ENCODE measurements at places on chromosomes 3 and 15.
A peak's percentile ranks its signal among the peaks of the same experiment; 100 is the strongest.

DNA sequence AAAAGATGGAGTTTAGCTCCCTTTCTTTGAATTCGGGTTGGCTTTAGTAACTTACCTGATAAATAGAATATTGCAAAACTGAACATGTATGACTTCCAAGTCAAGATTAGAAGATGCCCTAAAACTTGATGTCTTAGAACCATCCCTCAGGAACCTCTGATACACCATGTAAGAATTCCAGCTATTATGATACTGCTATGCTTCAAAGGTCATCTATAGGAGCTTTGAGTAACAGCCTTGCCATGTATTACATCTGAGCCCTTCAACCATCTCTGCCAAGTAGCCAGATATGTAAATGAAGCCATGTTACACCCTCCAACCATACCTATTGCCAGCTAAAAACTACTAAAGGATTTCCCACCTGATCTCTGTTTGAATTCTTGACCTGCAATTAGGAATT lies 854.2 kb downstream of the SI start:
- H3K27me3 ChIP-seq = no peaks in the 10 kb centered on the region
- H3K27ac ChIP-seq = no peak overlapping the region
- H3K4me3 ChIP-seq = no peak overlapping the region
- no peaks in the 10 kb centered on the region for H3K4me1 ChIP-seq
- H3K36me3 ChIP-seq = no peaks in the 10 kb centered on the region
- DNase-seq = no peak

GRCh38 chr3:145266368-145266767 lies 894.6 kb downstream of the PLOD2 start:
- no peaks in the 10 kb centered on the region for H3K36me3 ChIP-seq
- no peak for DNase-seq
- no peak overlapping the region for H3K27ac ChIP-seq
- H3K27me3 ChIP-seq = no peaks in the 10 kb centered on the region
- H3K4me3 ChIP-seq = no peak overlapping the region

- no peak overlapping the region for H3K27ac ChIP-seq
- H3K4me1 ChIP-seq = no peaks in the 10 kb centered on the region
- no peak overlapping the region for H3K4me3 ChIP-seq
- H3K36me3 ChIP-seq = no peaks in the 10 kb centered on the region
- no peaks in the 10 kb centered on the region for H3K27me3 ChIP-seq
Measured at GRCh38 chr3:145628211-145628610, 532.8 kb downstream of the PLOD2 start.

DNA sequence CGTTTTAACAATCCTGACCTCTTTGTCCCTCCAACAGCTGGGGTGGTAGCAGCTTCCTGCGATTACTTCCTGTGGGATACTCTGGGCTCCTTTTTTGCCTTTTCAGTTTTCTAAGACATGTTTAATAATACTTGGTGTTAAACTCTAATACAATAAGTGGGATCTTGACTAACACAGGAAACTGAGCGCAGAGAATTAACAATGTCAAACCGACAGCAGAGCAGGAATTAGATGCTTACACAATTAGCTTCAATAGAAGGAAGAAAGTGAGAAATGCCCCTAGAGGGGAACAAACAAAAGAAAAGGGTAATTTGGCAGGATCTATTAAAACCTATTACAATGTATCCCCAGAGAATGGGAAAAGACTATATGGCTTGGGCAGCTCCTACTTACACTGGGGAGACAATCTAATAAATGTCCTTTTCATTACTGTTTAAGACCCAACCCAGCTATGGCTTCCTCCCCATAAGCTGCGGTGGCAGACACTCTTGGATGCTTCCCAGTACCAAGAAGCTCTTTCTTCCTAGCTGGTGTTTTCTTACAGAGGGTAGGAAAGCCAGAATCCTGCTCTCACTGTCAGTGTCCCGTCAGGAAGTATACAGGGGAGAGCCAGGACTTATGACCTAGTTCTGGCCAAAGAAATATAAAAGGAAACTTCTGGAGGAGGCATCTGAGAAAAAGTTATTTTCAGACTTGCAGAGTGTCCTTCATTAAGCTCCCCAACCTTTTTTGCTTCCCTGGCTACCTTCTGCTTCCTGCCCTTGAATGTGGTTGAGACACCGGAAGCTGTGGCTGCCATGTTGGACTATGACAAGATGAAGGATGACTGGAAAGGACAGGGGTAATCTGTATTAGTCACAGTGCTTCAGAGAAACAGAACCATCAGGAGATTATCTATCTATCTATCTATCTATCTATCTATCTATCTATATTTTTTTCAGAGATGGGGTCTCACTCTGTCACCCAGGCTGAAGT lies 194.1 kb upstream of the KBTBD8 start:
- no peak for DNase-seq
- no peak overlapping the region for H3K27ac ChIP-seq
- H3K36me3 ChIP-seq = no peaks in the 10 kb centered on the region
- peaks cover 3% of the 10 kb centered on the region for H3K4me1 ChIP-seq

GRCh38 chr15:67521783-67522568 lies 1.0 kb downstream of the C15orf61 start:
- H3K36me3 ChIP-seq = no peaks in the 10 kb centered on the region
- peak overlapping the region; percentile 89 for H3K4me3 ChIP-seq
- peak overlapping the region; percentile 86 for H3K27ac ChIP-seq
- H3K4me1 ChIP-seq = peaks cover 7% of the 10 kb centered on the region

- H3K4me1 ChIP-seq = no peaks in the 10 kb centered on the region
- no peak overlapping the region for H3K4me3 ChIP-seq
- H3K27me3 ChIP-seq = no peaks in the 10 kb centered on the region
- no peak for DNase-seq
- no peak overlapping the region for H3K27ac ChIP-seq
Measured at GRCh38 chr15:64455961-64456371, 4.4 kb upstream of the ZNF609 start.

- peaks cover 3% of the 10 kb centered on the region for H3K4me1 ChIP-seq
- H3K4me3 ChIP-seq = no peak overlapping the region
- H3K36me3 ChIP-seq = no peaks in the 10 kb centered on the region
- no peaks in the 10 kb centered on the region for H3K27me3 ChIP-seq
Measured at GRCh38 chr3:43371494-43371893, 85.2 kb downstream of the SNRK start.

DNA sequence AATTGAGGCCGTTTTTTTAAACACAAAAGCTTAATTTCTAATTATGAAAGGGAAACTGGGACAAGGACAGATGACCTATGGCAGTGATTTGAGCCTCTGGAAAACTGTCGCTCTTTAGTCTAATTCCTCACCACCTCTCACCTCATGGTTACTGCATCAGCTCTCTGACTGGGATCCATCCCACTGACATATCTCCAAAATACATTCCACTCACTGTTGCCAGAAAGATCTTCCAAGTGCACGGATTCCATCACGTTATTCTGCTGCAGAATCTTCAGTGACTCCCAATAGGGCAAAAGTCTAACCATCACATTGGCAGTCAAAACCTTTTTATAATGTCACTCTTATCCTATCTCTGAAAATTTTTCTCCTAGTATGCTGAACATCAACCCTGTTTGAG lies 132.3 kb upstream of the MB21D2 start:
- H3K36me3 ChIP-seq = no peaks in the 10 kb centered on the region
- H3K4me3 ChIP-seq = no peak overlapping the region
- no peaks in the 10 kb centered on the region for H3K4me1 ChIP-seq
- DNase-seq = no peak

- no peak overlapping the region for H3K27ac ChIP-seq
- DNase-seq = no peak
- H3K36me3 ChIP-seq = peaks cover 9% of the 10 kb centered on the region
Measured at GRCh38 chr15:78879517-78880241, 7.0 kb downstream of the MORF4L1 start.

DNA sequence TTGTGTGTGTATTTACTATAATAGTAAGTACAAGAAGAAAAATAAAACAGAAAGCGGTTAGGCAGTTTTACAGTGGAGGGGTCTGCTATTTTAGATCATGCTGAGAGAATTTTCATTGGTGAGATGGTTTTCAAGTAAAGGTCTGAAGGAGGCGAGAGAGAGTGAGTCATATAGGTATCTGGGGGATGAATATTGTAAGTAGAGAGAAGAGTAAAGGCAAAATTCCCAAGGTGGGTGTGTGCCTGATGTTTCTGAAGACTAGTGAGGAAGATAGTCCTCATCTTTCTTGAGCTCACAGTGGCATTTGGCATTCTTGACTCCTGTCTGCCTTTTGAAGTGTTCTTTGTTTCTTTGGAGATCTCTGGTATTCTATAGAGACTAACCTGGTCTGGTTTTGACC lies 38.6 kb downstream of the CRYBG3 start:
- H3K36me3 ChIP-seq = no peaks in the 10 kb centered on the region
- no peak overlapping the region for H3K27ac ChIP-seq
- no peak overlapping the region for H3K4me3 ChIP-seq

- H3K4me3 ChIP-seq = no peak overlapping the region
- no peak overlapping the region for H3K27ac ChIP-seq
- no peaks in the 10 kb centered on the region for H3K27me3 ChIP-seq
Measured at GRCh38 chr15:64068133-64068532, 21.8 kb upstream of the DAPK2 start.

DNA sequence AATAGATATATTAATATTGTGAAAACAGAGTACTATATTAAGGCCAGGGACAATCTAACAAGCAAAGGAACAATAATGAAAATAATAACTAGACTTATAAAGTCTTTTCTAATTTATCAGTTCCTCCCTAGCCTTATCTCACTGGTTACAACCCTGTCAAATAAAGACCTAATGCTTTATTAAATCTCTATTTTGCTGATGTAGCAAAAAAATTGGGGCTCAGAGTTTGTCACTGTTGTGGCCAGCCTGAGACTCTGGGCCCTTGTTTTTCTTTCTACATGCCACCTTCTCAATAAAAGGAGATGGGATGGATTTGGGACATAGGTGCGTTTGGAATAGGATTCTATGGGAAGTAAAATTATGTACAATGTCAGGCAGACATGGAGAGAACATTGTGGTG lies 937.0 kb downstream of the IGSF11 start:
- H3K4me3 ChIP-seq = no peak overlapping the region
- H3K27ac ChIP-seq = no peak overlapping the region
- H3K27me3 ChIP-seq = no peaks in the 10 kb centered on the region
- DNase-seq = no peak
- H3K4me1 ChIP-seq = no peaks in the 10 kb centered on the region

DNA sequence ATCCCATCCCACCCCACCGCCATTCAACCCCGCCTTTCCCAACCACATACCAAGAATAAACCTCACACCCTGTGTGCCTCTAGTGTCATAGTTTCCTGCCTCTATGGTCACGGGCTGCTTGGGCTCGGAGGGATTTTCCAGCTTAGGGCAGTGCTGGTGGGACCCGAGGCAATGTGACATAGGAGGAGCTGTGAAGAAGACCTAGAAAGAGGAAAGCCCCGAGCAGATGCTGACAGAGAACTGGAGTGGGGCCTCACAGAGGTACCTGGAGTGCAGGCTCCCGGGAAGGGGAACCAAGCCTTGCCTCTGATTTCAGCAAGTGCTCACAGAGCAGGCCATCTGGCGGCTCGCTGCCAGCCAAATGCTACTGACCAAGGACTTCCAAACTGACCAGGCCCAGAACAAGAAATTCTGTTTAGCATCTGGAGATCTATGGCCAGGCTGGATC lies 27.5 kb downstream of the BHLHE40 start:
- H3K4me3 ChIP-seq = no peak overlapping the region
- peak; percentile 31 for DNase-seq
- H3K27ac ChIP-seq = peak overlapping the region; percentile 52
- H3K36me3 ChIP-seq = no peaks in the 10 kb centered on the region
- no peaks in the 10 kb centered on the region for H3K27me3 ChIP-seq
- peaks cover 4% of the 10 kb centered on the region for H3K4me1 ChIP-seq

DNA sequence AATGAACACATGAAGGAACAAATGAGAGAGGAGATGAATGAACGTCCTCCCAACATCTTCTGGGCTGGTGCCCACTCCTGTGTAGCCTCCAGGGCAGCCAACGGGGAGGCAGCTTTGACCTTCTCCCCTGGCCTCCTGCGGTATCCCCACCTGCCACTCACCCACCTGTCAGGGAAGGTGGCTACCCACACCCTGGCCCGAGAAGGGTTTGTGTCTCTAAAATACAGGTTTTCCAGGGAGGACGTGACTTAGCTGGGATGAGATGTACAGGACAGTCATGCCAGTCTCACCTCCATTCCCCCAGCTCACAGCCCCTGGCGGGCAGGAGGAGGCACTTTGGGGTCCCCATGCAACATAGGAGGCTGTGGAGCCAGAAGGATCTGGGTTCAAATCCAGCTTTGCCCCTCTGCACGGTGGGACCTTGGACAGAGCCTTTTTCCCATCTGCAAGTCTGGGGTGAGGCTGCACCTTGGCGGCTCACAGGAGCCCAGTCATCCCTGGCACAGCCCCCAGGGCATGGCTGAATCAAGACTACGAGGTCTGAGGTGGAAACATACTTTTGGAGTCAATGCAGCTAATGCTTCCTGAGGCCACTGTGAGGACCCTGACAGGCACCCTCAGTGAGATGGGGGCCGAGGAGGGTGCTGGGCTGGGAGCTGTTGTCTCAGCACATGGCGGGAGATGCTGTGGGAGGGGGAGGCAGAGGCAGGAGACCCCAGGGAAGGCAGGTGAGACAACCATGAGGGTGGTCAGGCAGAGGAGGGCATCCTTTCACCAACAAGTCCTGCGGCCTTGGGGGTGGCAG lies 11.1 kb upstream of the PLXND1 start:
- H3K4me3 ChIP-seq = no peak overlapping the region
- no peak overlapping the region for H3K27ac ChIP-seq
- peaks cover 25% of the 10 kb centered on the region for H3K4me1 ChIP-seq

DNA sequence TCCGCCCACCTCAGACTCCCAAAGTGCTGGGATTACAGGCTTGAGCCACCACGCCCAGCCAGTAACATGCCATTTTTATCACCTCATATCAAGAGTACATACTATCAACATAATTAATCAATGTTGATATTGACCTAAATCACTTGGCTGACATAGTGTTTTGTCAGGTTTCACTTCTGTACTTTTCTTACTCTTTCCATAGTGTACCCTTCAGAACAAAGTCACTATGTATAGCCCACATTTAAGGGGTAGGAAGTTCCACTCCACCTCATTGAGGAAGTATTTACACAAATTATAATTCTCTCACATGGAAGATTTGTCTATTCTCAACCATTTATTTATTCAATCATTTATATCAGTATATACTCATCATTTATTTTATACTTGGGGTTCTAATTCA lies 145.2 kb downstream of the STAG1 start:
- DNase-seq = no peak
- no peak overlapping the region for H3K27ac ChIP-seq
- no peaks in the 10 kb centered on the region for H3K4me1 ChIP-seq

DNA sequence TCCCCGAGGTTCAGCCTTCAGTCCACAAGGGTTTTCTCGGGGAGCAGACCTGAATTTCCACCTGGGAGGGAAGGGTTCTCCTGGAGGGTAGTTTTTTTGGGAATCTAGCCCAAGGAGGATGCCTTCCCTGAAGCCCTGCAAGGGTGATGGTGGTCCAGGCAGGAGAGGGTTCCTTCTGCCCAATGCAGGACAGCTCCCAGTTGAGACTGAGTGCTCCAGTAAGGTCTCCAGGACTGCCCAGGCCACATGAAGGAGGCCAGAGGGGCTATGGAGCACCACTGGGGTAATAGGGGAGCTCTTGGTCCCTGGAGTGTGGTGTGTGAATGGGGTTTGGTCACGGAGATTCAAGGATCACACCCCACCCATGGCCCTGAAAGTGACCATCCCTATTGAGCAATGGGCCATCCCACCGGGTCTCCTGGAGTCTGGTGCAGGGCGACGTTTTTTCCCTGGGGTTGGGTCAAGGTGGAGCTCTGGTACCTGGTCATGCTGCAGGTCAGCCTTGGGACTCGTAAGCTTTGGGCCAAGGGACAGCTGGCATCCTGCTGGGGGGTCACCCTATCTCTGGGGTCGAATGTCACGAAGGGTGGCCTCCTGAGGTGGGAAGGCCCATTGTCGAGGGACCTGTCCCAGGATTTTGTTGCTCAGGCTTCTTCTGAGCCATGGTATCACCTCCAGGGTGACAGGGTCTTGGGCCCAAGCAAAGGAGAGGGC lies 196.5 kb downstream of the UBE3A start:
- no peak overlapping the region for H3K4me3 ChIP-seq
- no peaks in the 10 kb centered on the region for H3K4me1 ChIP-seq
- no peak overlapping the region for H3K27ac ChIP-seq
- no peak for DNase-seq

Measured in thymus (tissue), 14 donors.